ENCODE measurements at places on chromosomes 1 and 21.

GRCh38 chr1:246193537-246193936 is 313.5 kb downstream of the SMYD3 start:
- H3K36me3 ChIP-seq, result no peaks in the 10 kb centered on the region
- no peak overlapping the region for H3K4me3 ChIP-seq
- no peak for DNase-seq
- H3K4me1 ChIP-seq, result no peaks in the 10 kb centered on the region
- H3K27ac ChIP-seq, result no peak overlapping the region

DNA sequence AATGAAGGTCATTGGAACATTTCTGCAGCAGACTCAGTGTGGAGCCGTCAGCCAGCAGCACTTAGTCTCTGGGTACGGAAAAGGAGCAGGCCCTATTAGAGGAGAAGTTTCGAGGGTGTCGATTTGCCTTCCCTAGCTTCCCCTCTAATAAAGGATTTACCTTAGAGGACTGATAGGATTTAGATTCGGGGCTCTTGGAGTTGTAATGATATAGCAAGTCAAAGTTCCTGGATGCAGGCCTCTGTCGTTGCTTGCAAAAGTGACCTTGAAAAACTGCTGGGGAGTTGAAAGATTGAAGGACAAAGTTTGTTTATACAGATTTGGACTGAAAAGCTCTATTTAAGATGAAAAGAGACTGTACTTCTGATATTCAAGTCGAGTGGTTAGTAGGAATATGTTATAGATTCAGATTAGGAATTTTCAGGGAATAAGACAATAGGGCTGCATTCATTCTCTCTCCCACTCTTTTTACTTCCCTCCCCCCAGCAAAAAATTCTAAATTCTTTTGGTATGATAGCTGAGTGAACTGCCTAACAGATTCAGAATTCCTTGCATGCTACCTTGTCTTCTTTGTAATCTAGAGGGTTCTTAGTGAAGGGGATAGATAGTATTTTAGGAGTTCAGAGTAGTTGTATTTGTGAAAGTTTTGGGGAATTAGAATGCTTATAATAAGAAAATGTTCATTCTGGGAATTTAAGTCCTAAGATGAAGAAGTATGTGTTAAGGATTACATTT is 19.2 kb downstream of the NFYC start:
- no peak for DNase-seq
- H3K4me1 ChIP-seq, result peaks cover 36% of the 10 kb centered on the region
- H3K4me3 ChIP-seq, result peak overlapping the region; percentile 95
- no peaks in the 10 kb centered on the region for H3K27me3 ChIP-seq

DNA sequence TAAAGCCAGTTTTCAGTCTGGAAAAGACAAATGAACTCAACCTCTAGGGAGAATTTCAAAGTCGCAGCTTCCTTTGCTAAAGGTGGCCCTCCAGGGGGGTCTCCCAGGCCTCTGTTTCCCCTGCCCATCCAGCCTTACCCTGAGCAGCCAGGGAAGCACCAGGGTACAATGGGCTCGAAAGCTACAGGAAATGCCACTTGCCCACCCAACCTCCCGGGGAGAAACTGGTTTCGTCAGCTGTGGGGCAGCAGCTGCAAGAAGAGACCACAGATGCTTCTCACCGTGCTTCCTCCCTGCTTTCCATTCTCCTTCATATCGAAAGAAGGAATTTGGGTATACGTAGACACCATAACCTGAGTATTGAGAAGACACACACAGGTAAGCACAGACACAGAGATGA is 1.7 kb downstream of the MORN1 start:
- no peak for DNase-seq
- no peaks in the 10 kb centered on the region for H3K27me3 ChIP-seq

DNA sequence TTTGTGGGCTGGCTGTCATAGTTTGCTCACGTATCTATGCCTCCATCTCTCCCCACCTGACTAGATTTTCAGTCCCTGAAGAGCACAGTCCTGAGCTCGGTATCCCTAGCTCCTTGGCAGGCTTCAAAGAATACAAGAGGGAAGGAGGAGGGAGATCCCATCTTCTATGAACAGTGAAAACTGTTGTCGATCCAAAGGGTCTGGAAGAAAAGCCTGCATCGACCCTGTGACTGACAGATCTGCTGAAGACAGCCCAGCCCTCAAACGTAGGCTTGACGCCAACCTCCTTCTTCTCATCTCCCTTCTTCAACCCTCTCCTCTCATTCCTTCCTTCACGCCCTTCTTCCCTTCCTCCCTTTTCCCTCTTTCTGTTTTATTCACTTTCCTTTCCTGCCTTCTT is 13.3 kb upstream of the ADORA1 start:
- DNase-seq, result no peak
- H3K27me3 ChIP-seq, result peaks cover 60% of the 10 kb centered on the region
- no peak overlapping the region for H3K27ac ChIP-seq
- no peaks in the 10 kb centered on the region for H3K4me1 ChIP-seq

DNA sequence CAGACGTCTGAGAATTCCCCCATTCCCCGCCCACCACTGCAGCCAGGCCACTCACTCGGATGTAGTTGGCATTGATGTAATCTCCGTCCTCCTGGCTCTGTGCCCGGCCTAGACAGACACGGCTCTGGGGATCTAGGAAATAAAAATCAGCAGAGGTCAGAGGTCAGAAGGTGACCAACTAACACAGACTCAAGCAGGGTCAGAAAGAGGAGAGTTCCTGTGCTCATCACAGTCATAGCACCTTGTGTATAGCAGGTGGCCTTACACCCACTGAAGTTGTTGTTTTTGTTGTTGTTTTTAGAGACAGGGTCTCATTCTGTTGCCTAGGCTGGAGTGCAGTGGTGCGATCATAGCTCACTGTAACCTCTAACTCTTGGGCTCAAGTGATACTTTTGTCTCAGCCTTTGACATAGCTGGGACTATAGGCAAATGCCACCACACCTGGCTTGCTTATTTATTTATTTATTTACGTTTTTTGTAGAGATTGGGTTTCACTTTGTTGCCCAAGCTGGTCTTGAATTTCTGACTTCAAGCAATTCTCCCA is 4.9 kb downstream of the PTPN7 start:
- H3K36me3 ChIP-seq, result no peaks in the 10 kb centered on the region
- no peaks in the 10 kb centered on the region for H3K27me3 ChIP-seq
- no peak overlapping the region for H3K4me3 ChIP-seq
- no peak overlapping the region for H3K27ac ChIP-seq
- H3K4me1 ChIP-seq, result peaks cover 6% of the 10 kb centered on the region
- no peak for DNase-seq

DNA sequence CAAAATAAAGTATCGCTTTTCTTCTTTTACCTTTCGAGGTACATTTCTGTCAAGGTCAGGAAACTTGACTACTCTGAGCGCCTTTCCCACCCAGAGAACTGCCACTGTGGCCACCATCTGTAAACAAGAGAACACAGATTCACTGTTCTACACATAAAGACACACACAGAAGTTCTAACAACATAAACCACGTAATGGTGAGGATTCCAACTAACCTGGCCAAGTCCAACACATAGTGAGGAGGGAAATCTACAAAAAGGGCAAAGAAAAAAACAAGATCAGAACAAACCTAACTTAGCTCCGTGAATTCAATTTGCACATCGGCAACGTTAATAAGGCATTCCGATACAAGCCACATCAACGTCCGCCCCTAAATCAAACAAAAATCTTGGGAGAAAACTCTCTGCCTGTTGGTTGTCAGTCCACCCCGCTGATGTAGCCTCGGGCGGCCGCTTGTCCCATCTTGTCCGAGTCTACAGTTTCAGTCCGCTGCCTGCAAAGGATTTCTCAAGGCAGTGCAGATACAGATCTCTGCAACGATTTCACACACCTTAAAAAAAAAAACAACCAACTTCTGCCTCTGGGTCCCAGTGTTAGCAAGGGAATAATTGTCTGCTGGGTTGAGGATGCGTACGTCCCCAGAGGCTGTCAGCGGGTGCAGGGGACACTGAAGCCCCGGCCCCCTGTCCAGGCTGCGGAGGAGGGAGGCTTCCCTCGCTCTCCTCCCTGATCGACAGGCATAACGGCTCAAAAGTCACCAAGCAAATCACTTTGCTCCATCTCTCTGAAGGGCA is 1.0 kb downstream of the SLC35D1 start:
- peak overlapping the region; percentile 87 for H3K27ac ChIP-seq
- peaks cover 36% of the 10 kb centered on the region for H3K4me1 ChIP-seq
- H3K4me3 ChIP-seq, result peak overlapping the region; percentile 86
- H3K36me3 ChIP-seq, result peaks cover 2% of the 10 kb centered on the region
- peak; percentile 14 for DNase-seq
- no peaks in the 10 kb centered on the region for H3K27me3 ChIP-seq

GRCh38 chr1:168709405-168710363 is 19.3 kb downstream of the DPT start:
- H3K36me3 ChIP-seq, result no peaks in the 10 kb centered on the region
- no peak overlapping the region for H3K4me3 ChIP-seq
- H3K4me1 ChIP-seq, result peaks cover 4% of the 10 kb centered on the region
- H3K27ac ChIP-seq, result no peak overlapping the region

GRCh38 chr1:89953131-89953626 is 41.7 kb upstream of the ZNF326 start:
- no peak for DNase-seq
- H3K27ac ChIP-seq, result no peak overlapping the region
- H3K27me3 ChIP-seq, result no peaks in the 10 kb centered on the region
- no peak overlapping the region for H3K4me3 ChIP-seq
- H3K4me1 ChIP-seq, result peaks cover 44% of the 10 kb centered on the region
- peaks cover under 1% of the 10 kb centered on the region for H3K36me3 ChIP-seq

GRCh38 chr1:156284112-156284511 is at the start of gene TMEM79:
TMEM79 (plus strand) TSS chr1:156284325; CDS start chr1:156285227, 902 bp downstream.
- no peaks in the 10 kb centered on the region for H3K27me3 ChIP-seq
- H3K4me3 ChIP-seq, result peak within 1 kb of the TSS; percentile 96
- H3K4me1 ChIP-seq, result peaks cover 32% of the 10 kb centered on the region
- H3K27ac ChIP-seq, result peak within 1 kb of the TSS; percentile 85

- H3K4me3 ChIP-seq, result no peak overlapping the region
- peaks cover 4% of the 10 kb centered on the region for H3K4me1 ChIP-seq
- no peaks in the 10 kb centered on the region for H3K27me3 ChIP-seq
Observed at GRCh38 chr1:63730211-63730610, 43.6 kb upstream of the ROR1 start.

- H3K27me3 ChIP-seq, result no peaks in the 10 kb centered on the region
- H3K4me3 ChIP-seq, result no peak overlapping the region
- no peaks in the 10 kb centered on the region for H3K36me3 ChIP-seq
- H3K27ac ChIP-seq, result no peak overlapping the region
- DNase-seq, result no peak
- H3K4me1 ChIP-seq, result peaks cover 5% of the 10 kb centered on the region
Observed at GRCh38 chr1:199510314-199510713, 517.2 kb upstream of the NR5A2 start.

DNA sequence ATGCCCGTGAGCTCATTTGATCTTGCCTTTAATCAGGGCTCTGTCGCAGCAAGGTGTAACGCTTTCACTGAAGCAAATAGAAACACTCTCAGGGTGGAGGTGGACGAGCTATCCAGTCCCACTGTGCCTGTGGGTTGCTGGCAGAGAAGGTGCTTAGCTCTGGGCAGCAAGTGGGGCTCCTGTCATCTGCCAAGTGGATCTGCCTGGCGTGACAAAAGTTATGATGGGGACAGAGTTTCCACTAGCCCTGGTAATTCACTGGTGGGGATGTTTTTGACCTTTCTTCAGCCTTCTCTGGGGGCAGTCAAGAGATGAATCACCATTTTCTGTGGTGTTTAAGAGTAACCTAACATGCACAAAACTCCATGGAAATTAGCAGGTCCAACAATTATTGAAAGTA is 71.3 kb upstream of the EDEM3 start:
- H3K4me3 ChIP-seq, result no peak overlapping the region
- no peaks in the 10 kb centered on the region for H3K27me3 ChIP-seq
- no peak overlapping the region for H3K27ac ChIP-seq
- H3K36me3 ChIP-seq, result no peaks in the 10 kb centered on the region
- no peak for DNase-seq
- H3K4me1 ChIP-seq, result no peaks in the 10 kb centered on the region

DNA sequence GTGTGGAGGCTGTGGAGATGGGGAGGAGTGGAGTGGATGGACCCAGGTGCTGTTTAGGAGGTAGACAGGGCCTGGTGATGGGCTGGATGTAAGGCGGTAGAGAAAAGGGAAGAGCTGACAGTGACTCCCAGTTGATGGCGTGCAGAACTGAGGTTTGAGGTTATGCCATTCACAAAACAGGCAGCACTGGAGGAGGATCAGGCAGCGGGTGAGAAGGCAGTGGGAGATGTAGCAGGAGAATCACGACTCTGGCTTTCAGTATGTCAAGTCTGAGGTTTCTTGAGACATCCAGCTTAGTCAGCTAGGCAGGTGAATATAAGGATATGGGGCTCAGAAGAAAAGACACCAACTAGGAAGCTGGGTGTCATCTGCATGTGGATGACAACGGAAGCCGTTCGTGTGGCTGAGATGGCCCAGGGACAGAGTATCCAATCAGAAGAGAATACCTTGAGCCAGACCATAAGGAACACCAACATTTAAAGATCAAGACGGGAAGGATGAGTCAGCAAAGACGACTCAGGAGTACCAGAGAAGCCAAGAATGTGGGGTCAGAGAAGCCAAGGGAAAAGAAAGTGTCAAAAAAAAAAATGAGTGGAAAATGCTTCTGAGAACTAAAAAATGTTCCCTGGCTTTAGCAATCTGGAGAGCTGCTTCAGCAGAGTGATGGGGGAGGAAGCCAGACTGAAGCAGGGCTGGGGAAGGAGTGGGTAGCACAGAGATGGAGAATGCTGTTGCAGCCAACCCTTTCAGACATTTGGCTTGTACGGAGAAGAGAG is 15.2 kb downstream of the LRRN2 start:
- no peak overlapping the region for H3K4me3 ChIP-seq
- H3K36me3 ChIP-seq, result no peaks in the 10 kb centered on the region
- no peak overlapping the region for H3K27ac ChIP-seq
- H3K4me1 ChIP-seq, result peaks cover 4% of the 10 kb centered on the region
- no peaks in the 10 kb centered on the region for H3K27me3 ChIP-seq

- H3K36me3 ChIP-seq, result no peaks in the 10 kb centered on the region
- H3K27me3 ChIP-seq, result no peaks in the 10 kb centered on the region
- no peak overlapping the region for H3K27ac ChIP-seq
- H3K4me3 ChIP-seq, result no peak overlapping the region
- no peaks in the 10 kb centered on the region for H3K4me1 ChIP-seq
- no peak for DNase-seq
Observed at GRCh38 chr1:106360252-106360651, 696.2 kb upstream of the PRMT6 start.

GRCh38 chr1:246930830-246931548 is 759 bp downstream of the AHCTF1 start:
- no peaks in the 10 kb centered on the region for H3K27me3 ChIP-seq
- H3K4me1 ChIP-seq, result peaks cover 37% of the 10 kb centered on the region
- H3K36me3 ChIP-seq, result peaks cover 23% of the 10 kb centered on the region
- DNase-seq, result peak; percentile 40
- H3K27ac ChIP-seq, result peak overlapping the region; percentile 98

GRCh38 chr1:14939527-14940284 is 213.8 kb upstream of the TMEM51 start:
- peaks cover 2% of the 10 kb centered on the region for H3K27me3 ChIP-seq
- peaks cover 29% of the 10 kb centered on the region for H3K4me1 ChIP-seq
- no peaks in the 10 kb centered on the region for H3K36me3 ChIP-seq
- no peak for DNase-seq
- H3K4me3 ChIP-seq, result no peak overlapping the region

GRCh38 chr1:39671433-39671792 is 494 bp downstream of the NT5C1A start:
- no peaks in the 10 kb centered on the region for H3K36me3 ChIP-seq
- H3K27ac ChIP-seq, result no peak overlapping the region
- no peak for DNase-seq
- H3K27me3 ChIP-seq, result peaks cover 68% of the 10 kb centered on the region
- peaks cover 1% of the 10 kb centered on the region for H3K4me1 ChIP-seq

GRCh38 chr1:5566924-5567323 is 425.3 kb downstream of the NPHP4 start:
- H3K4me1 ChIP-seq, result no peaks in the 10 kb centered on the region
- no peaks in the 10 kb centered on the region for H3K27me3 ChIP-seq
- no peaks in the 10 kb centered on the region for H3K36me3 ChIP-seq

- no peaks in the 10 kb centered on the region for H3K27me3 ChIP-seq
- H3K36me3 ChIP-seq, result no peaks in the 10 kb centered on the region
- no peak overlapping the region for H3K4me3 ChIP-seq
- H3K4me1 ChIP-seq, result peaks cover 18% of the 10 kb centered on the region
Observed at GRCh38 chr1:115771094-115771846, 2.8 kb upstream of the CASQ2 start.
